HFFc6 (cell line): ENCODE measurements at places on chromosomes 7 and 10.

DNA sequence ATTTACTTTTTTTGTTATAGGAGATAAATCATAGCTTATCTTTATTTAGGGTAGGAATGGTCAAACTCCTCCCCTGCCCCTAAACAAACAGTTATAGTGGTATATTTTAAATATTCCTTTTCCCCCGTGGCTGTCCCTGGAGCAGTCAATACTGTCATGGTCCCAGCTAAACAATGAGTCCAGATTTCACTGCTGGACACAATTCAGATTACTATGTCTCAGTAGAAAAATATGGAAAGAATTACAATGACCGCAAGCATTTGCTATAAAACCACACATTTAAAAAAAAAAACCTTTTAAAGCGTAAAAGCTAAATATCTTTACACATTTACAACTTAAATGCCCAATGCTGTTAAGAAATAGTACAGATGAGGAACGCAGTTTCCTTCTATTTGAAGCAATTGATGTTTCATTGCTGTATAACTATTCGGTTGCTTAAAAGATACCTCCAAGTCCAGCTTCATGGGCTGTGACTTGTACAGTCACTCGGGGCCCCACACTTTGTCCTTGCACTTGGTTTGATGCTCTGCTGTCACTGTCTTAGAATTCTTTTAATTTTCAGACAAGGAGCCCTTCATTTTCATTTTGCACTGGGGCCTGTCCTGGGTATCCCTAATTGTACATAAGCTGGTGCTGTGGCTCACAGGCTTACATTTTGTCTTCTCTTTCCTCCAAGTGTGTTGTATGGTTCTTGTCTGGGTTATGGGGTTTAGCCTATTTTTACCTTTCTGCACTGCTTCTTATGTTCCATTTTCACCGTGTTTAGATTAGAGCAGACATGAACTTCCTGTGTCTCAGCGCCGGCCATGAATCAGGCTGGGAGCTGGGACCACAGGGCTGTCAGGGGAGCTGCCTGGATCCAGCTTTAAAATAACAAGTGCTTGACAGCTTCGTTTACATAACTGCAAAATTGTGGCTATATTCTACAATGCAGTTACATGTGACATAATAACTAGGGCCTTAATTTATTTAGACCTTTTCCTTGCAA is 530.2 kb upstream of the FZD8 start:
- DNase-seq: peak; percentile 14

DNA sequence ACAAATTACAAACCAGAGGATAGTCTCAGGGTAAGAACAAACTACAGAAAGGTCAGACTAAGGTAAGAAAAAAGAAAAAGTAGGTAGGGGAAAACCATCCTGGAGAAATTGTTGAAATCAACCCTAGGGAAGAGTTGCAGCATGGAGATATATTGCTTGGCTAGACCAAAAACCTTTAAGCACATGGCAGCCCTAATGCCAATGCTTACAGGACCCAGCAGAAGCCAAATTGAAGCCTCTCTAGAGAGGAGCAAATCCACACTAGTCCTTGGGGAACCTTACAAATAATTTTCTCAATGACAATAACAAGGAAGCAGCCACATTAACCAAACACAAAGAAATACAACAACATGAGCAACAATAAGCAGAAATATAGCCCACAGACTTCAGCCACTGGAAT is 81.9 kb downstream of the CNOT4 start:
- DNase-seq: no peak

DNA sequence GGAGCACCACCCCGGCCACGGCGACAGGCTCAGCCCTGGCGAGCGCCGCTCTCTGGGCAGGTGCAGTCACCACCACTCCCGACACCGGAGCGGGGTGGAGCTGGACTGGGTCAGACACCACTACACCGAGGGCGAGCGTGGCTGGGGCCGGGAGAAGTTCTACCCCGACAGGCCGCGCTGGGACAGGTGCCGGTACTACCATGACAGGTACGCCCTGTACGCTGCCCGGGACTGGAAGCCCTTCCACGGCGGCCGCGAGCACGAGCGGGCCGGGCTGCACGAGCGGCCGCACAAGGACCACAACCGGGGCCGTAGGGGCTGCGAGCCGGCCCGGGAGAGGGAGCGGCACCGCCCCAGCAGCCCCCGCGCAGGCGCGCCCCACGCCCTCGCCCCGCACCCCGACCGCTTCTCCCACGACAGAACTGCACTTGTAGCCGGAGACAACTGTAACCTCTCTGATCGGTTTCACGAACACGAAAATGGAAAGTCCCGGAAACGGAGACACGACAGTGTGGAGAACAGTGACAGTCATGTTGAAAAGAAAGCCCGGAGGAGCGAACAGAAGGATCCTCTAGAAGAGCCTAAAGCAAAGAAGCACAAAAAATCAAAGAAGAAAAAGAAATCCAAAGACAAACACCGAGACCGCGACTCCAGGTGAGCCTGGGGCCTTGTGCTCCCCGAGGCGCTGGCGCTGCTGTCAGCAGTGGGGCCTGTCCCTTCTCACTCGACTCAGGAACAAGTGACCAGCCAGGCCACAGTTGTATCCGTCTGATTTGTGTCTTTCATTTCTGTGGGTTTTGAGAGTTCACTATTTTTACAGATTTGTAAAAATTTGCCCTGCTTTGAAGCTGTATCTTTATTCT is 117.7 kb downstream of the CYTH3 start:
- DNase-seq: no peak

DNA sequence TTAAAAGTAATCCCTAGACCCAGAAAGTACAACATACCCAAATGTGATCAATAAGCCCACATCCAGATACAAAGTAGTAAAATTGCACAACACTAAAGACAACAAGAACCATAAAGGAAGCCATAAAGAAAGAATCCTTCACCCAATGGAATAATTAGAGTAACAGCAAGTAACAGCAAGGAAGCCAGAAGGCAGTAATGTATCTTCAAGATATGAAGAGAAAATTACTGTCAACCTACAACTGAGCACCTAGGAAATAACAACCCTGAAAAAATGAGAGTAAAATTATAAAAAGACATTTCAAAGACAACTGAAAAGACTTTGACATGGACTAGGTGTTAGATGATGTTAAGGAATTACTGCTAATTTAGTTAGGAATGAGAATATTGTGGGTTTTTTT is 60.5 kb downstream of the CNOT4 start:
- DNase-seq: no peak

DNA sequence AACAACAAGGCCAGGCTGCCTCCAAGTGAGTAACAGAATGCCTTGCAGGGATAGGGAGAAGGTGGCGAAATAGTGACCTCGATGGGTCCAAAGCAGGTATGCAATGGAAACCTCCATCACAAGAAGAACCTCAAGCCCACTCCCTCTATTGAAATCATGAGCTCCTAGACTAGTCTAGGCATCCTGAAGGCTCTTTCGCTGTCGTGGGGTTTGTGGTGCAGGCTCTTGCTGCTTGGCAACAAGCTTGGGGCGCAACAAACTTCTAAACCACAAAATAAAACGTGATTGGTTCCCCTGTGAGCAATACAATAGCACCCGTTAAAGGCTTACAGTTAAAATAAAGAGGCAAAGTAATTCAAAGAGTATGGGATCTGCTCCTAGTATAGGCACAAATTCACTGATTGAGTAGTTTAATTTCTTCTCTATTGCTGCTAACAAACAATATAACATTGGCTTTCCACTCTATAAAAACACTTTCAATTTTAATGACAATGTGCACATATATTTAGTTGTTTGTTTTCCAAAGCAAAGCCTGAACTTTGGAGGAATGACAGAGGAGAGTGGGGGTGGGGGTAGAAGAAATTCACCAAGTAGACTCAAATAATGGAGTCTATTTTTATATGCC is 64.1 kb downstream of the C10orf67 start:
- DNase-seq: no peak

DNA sequence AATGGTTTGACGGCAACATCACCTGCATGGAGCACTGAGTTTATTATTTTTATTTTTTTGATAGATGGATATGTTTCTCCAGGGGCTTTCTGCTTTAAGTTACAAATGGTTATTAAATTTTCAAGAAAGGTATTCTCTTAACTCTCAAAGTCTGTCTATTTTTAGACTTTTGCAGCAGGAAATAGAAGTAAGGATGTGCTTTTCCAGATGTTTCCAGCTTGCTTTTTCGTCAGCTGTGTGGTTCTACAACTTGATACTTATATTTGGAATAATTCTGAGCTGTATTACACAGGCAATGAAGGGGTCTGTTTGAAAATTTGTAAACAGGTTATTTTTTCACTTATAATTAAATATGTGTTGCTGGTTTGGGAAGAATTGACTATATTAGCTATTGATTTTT is 69.0 kb downstream of the CACNB2 start:
- DNase-seq: no peak
